ENCODE measurements at places on chromosomes 6 and 20.

- DNase-seq: no peak
Measured at GRCh38 chr6:105628156-105628860, 225.4 kb upstream of the PREP start.

DNA sequence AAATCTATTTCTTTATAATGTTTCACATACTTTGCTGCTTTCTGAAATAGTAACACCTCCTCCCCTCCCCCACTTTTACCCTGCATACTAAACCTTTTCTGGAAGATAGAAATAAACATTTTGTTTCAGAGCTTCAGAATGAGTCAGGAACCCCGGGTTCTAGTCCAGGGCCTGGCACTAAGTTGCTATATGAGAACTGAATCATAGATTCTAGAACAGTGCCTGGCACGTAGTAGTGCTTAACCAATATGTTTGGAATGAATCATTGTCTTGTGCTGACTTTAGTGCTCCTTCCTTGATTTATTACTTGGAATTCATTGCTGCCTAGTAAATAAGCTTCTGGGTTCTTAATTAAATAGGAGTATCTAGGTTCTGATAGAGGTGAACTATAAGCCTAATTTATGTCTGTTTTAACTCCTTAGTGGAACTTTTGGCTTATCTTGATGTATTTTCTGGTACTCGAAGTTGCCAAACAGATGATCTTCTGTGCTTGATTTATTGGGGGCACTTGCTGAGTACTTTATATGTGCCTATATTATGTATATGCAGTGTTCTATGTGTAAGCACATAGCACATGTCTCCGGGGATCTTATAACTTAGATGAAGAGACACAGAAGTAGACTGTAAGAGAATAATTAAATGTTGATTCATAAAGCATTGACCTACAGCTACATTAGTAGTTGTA lies 18.6 kb downstream of the TAB2 start:
- DNase-seq: no peak

DNA sequence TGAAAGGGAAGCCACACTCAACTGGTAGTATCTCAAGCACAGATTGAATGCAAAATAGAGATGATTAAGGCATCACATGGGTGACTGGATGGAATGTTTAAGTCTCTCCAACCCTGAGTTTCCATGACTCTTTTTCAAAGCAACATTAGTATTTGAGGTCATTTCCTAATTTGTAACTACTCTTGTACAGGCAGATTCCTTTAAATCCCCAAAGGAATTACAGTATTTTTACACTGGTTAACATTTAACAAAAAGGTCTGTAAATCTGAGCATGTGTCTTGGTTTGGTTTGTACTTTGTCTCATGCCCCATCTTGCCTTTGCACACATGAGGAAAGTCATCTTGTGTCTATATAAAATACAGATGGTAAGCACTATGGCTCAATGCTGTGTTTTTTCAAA lies 15.1 kb downstream of the RMND1 start:
- DNase-seq: no peak

DNA sequence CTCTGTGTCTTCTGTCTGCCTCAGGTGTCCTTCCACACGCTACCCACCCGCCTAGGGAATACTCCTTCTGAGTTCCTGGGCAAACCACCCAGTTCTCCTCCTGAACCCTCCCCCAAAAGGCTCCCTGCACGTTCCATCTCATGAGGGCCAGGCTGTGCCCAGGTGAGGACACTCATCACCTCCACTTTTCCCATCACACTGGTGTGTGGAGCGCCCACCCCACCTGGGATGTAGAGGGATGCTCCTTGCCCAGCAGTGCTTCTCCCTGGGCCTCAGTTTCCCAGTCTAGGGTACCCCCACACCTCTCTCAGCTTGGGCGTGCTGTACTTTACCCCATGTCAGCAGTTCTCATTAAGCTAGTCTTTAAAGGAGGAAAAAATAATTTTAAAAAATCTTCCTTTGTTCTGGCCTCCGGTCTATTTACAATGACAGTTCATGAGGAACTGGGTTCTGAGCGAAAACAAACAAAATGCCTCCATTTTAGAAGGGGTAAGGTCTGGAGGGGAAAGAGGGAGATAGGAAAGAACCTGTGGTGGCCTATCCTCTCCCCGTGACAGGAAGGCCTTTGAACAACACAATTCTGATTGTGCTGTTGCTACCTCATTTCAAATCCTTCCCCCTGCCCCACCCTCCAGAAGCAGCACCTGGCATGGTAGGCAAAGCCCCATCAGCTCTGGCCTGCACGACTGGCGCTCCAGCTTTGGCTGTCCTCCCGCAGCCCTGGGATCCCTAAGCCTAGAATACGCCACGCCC lies 1.7 kb upstream of the C20orf203 start:
- no peak for DNase-seq

DNA sequence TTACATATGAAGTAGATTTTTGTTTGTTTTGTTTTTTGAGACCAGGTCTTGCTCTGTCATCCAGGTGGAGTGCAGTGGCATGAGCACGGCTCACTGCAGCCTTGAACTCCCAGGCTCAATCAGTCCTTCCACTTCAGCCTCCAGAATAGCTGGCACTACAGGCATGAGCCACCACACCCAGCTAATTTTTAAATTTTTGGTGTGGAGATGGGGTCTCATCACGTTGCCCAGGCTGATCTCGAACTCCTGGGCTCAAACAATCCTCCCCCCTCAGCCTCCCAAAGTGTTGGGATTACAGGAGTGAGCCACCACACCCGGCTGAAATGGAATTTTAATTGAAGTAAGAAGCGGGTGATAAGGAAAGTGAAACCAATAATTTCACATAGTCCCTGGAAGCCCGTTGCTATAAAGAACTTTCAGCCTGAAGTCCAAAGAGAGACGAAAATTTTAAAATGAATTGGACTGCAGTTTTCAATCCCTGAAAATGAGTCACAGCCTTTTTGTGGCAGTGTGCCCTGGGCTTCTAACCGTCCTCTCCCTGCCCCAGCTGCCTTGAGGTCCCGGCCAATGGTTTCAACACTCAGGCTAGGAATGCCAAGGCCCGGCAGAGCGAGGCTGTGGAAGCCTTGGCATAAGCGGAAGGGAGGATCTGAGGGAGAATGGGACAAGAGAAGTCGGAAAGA lies 757 bp downstream of the RAET1E start:
- no peak for DNase-seq

DNA sequence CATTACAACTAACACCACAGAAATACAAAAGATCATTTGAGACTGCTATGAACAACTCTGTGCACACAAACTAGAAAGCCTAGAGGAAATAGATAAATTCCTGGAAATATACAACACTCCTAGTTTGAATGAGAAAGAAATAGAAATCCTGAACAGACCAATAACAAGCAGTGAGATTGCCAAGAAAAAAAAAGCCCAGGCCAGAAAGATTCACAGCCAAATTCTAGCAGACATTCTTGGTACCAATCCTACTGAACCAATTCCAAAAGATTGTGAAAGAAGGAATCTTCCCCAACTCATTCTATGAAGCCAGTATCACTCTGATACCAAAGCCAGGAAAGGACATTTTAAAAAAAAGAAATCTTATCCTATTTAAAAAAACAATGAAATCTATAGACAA lies 7.0 kb upstream of the CDK19 start:
- no peak for DNase-seq

- no peak for DNase-seq
Measured at GRCh38 chr6:3229566-3230178, 2.2 kb upstream of the TUBB2B start.

GRCh38 chr6:3721810-3722621 lies 29.5 kb downstream of the PXDC1 start:
- no peak for DNase-seq

- DNase-seq: no peak
Measured at GRCh38 chr20:951384-952169, 35.4 kb upstream of the ANGPT4 start.

GRCh38 chr6:65052626-65053025 lies 654.4 kb downstream of the EYS start:
- no peak for DNase-seq

DNA sequence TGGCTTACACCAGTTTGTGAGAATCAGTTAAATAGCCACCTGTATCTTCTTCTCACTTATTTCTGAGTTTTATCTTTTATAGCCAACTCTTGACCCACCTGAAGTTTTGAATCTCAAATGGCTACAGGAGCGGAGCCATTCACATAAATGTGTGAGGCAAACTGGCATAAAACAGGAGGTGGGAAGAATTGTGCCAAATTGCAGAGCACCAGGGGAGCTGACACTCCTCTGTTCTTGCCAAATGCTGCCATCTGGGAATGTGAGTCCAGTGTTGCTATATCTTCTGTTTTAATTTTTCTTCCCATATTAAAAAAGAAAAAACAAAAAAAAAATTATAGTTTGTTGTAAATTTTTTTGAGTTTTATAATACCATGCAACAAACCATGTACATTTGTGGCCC lies 17.0 kb upstream of the RNF146 start:
- no peak for DNase-seq

DNA sequence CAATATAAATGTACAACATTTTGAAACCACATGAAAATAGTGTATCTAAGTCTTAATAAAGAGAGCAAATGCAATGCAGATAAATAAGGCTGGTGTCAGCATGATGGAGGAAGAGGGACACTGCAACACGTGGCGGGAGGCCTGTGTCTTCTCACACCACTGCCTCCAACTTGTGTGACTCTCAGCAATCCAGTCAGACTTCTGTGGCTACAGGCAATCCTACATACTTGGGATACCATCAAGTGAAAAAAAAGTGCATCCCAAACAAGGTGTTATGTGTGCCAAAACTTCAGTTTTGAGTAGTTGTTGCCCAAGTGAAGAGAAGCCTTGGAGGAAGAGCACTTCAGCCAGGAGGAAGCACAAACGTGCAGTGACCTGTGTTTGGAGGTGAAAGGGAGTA lies 68.6 kb downstream of the PKIB start:
- no peak for DNase-seq

GRCh38 chr20:50200482-50201104 lies 10.0 kb downstream of the CEBPB start:
- no peak for DNase-seq

GRCh38 chr6:115592025-115592424 lies 468.7 kb downstream of the FRK start:
- no peak for DNase-seq

DNA sequence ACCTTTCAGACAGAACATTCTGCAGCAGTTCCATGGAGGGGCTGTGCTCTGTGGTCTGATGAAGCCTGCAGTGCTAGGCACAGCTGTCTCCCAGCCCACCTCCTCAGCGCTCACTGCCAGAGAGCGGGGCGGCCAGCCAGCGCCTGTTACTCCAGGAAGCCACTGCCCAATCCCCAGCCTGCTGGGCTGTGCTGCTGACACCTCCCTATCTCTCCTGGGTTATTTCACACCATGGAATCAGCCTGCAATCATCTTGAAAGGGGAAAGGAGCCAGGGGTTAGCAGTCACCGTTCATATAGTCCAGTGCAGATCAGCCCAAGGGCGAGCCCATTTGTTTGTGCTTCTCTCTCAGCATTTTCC lies 46.3 kb upstream of the NHSL1 start:
- no peak for DNase-seq

DNA sequence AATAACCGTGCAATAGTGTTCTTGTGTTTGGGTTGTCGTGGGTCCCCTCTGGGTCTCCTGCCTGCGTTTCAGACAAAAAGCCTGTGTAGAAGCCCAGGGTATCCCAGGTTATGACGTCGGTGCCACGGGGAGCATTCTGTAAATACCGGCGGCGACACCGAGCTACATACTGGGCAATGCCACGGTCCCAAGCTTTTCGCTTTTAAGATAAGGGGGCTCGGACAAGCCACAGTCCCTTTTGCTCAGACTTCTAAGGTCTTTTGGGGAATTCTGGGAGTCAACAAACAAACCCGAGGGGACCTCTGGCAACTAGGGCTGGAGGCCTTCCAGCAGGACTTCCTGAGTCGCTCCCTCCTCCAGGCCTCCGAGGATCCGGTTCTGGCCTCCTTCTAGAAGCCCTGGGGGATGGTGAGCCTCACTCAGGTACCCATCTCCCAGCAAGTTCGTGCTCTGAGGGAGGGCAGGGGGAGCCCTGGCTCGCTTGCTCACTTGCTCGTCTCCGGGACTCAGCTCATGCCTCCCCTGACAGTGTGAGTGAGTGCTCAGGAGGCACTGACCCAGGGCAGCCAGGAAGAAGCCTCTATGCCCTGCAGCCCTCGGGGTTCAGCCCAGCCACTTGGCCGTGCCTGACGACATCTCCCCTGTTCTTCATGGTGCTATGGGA lies 62.4 kb upstream of the MRPS10 start:
- DNase-seq: no peak

- no peak for DNase-seq
Measured at GRCh38 chr6:146890644-146891434, 292.1 kb downstream of the ADGB start.

- no peak for DNase-seq
Measured at GRCh38 chr20:9531581-9531980, 17.2 kb downstream of the LAMP5 start.

DNA sequence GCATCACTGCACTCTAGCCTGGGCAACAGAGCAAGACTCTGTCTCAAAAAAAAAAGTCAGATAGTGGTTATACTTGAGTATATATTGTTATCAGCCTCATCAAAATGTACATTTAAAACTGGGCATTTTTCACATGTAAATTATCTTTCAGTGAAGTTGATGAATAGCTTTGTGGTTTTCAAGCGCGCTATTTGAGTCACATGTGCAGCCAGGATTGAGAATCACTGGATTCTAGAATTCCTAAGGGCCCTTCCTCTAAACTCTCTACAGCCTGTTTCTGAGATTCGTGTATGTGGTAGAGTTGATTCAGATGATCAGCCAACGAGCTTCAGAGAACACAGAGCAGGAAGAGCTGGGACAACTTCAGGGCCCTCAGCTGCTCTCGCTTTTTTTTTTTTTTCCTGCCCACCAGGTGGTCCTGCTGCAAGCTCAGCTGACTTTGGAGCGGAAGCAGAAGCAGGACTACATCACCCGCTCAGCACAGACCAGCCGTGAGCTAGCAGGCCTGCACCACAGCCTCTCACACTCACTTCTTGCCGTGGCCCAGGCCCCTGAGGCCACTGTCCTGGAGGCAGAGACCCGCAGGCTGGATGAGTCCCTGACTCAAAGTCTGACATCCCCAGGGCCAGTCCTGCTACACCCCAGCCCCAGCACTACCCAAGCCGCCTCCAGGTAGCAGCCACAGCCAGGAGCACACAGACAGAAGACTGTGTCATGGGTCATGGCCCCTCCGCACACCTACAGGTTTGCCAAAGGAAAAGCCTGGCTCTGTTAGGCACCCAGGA lies 18.3 kb downstream of the C20orf173 start:
- DNase-seq: no peak

DNA sequence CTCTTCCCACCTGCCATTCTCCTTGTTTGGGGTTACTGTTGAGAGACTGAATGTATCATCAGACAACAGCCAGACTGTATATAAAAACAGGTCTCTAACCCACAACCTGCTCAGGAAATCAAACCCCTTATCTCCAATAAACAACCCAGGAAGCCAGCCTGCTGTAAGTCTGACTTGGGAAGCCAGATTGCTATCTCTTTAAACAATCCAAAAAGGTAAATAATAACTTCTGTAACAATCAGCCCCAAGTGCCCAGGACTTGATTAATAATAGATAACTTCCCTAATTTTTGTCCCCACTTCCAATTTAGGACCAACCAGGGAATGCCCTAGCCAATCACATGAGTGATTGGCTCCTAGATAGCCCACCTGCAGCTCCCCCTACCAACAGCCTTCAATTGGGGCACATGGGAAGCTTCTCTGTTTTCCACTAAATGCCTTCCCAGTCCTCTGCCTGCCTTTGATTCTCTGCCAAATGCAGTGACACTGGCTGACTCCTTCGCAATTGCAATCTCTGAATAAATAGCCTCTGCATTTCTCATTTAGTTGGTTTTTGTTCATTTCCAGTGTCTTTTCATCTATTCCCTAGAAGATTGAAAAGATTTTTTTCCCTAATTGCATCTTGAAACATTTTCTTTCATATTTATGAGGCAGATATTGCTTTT lies 117.1 kb upstream of the TAB2 start:
- no peak for DNase-seq

All from stimulated activated CD8-positive, alpha-beta memory T cell treated with anti-CD3 and anti-CD28 coated beads, Interleukin-12 subunit alpha, Interleukin-12 subunit beta, amount 100 ng/mL, for 4 hours (primary cell).